ENCODE measurements at places on chromosomes 6 and 20.

DNA sequence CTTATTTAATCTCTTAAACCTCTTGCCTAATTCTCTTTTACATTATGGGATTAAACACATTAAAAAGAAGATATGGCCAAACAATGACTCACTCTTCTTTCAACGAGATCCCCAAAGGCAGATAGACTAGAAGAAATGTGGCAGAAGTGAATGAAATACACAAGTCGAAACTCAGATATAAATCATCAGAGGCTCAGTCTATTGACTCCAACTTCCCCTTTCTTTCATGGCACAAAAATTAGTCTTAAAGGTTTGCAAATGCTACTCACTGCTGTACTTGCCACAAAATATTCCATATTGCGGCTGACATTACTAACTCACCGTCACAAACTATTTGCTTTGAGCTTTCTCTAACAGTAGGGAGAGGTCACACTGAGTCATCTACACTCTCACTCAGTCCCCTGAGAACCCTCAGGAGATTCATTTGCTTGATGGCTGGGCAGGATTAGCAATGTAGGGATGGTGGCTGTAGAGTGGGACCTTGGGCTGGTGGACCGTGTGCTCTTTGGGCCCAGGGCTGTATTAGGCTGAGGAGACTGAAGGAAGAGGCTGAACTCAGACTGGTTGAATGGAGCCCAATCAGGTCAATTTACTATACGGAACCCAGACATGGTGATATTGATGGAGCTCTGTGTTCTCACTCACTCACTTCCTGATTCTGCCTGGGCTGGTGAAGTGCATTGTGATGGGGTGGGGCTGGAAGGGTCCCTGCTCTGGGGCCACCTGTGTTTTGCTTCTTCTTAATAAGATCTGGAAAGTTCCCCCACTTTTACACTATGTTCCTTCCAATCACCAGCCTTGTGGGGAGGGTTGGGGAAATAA is 42.8 kb upstream of the UBR2 start:
- no peak for DNase-seq

DNA sequence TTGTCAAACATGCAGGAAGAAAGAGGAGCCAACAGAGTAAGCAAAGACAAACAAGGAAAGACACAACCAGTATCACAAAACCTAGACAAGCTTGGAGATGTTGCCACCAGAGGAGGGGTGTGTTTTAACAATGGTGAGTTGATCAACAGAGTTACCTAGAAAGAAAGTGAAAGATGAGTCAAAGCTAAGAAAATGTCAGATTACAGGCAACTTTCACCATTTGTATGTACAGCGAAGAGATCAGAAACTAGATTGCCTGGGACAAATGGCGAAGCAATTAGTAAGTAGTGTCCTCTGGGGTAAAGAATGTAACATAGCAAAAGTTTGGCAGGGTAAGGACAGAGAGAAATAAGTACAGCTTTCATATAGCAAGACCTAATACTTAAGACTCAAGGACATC is 51.6 kb upstream of the POU3F2 start:
- no peak for DNase-seq

DNA sequence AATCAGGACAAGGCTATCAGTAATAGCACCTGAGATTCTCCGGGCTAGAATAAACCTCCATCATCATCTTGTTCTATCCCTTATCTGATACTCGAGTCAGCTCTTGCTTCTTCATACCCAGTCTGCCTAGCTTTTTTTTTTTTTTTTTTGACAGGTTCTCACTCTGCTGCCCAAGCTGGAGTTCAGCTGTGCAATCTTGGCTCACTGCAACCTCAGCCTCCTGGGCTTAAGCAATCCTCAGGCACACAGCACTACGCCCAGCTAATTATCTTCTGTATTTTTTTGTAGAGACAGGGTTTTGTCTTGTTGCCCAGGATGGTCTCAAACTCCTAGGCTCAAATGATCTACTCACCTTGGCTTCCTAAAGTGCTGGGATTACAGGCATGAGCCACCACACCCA is 19.5 kb downstream of the SRSF6 start:
- DNase-seq: no peak

GRCh38 chr6:27213544-27214125 is 33.9 kb upstream of the PRSS16 start:
- no peak for DNase-seq

GRCh38 chr6:120700001-120700400 is 634.3 kb downstream of the TBC1D32 start:
- no peak for DNase-seq

GRCh38 chr6:3394671-3395070 is 62.2 kb downstream of the SLC22A23 start:
- DNase-seq: no peak

GRCh38 chr6:122553697-122554096 is 56.5 kb upstream of the PKIB start:
- no peak for DNase-seq
